Activated naive CD4-positive, alpha-beta T cell treated with anti-CD3 and anti-CD28 coated beads for 36 hours (primary cell): ENCODE measurements at places on chromosomes 11 and 22. TPM values are rescaled to one million over a fixed set of nuclear protein-coding genes. Genes with fewer than 3 reads are reported as not detected.

Gene PHF21B
- total RNA-seq: not detected

Gene TSGA10IP
- not detected for total RNA-seq

Gene KCNJ1
- total RNA-seq: not detected

Gene MS4A15
- not detected for total RNA-seq

Gene SAA4
- not detected for total RNA-seq

Gene OR6A2
- total RNA-seq: 0.05 TPM

Gene ZNF280B
- total RNA-seq: 1.7 TPM

DNA sequence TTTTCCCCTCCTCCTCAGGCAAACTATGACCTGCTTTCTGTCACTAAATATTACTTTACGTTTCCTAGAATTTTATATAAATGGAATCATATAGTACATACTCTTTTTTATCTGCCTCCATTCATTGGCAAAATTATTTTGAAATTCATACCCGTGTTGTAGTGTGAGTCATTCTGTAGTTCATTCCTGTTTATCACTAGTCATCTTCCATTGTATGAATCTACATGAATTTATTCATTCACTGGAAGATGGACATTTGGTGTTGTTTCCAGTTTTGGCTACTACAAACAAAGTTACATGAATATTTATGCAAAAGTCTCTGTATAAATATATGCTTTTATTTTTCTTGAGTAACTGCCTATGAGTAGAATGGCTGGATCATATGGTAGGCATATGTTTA, 60.7 kb upstream of the OPCML start:
- no peaks in the 10 kb centered on the region for H3K27me3 ChIP-seq
- H3K4me3 ChIP-seq: no peak overlapping the region
- H3K36me3 ChIP-seq: no peaks in the 10 kb centered on the region
- no peak for DNase-seq
- no peak overlapping the region for H3K27ac ChIP-seq

DNA sequence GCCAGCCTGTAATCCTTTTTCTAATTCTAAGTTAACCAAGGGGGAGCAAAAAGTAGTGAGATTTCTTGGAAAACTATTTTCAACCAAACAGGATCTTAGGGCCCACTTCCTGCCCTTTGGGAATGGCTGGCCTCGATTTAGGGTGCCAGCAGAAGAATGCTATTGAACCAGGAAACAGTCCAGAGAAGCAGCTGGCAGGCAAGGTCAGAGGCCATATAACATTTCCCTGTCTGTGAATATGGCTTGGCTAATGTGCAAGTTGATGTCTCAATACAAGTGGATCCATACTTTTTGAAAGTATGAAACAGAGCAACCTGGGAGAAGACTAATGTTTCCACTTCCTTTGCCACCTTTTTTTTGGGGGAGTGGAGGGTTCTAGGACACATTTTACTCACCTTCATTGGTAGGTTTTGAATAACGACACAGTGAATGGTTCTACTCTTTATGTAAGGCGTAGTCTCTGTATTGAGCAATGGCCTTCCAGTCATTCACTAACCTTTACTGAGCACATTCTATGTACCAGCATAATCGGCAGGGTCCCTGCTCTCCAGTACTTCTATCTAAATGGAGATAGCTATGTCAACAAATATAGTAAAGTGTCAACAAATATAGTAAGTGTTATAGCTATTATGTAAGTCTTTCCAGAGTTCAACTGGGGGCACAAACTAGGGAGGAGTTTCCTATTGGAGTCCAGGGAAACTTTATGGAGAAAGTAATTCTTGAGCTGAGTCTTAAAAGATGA, 34.2 kb upstream of the RRM1 start:
- H3K27ac ChIP-seq: no peak overlapping the region
- no peaks in the 10 kb centered on the region for H3K27me3 ChIP-seq
- no peak for DNase-seq
- no peak overlapping the region for H3K4me3 ChIP-seq

DNA sequence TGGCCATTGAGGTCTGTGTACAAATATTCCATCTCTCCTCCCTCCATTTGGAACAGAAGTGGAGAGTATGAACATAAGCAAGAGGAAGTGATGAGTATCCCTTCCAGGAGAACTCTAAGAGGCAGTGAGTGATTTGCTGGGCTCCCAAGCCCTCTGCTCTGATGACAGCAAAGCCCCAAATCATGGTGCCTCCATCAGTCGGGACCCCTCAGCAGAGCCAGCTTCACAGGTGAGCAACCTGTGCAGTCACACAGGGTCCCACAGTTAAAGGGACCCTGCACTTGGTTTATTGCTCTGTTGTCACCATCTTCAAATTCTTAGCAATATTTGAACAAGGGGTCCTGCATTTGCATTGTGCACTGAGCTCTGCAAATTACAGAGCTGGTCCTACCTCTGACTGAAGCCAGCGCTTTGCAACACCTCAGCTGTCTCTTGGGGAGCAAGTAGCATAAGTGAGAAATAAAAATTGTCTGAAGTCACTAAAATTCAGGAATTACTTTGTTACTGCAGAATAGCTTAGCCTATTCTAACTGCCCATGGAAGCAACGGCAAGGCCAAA, 466.4 kb downstream of the MN1 start:
- DNase-seq: no peak
- H3K4me1 ChIP-seq: no peaks in the 10 kb centered on the region
- H3K4me3 ChIP-seq: no peak overlapping the region
- no peaks in the 10 kb centered on the region for H3K36me3 ChIP-seq

- peaks cover 17% of the 10 kb centered on the region for H3K27me3 ChIP-seq
- H3K4me3 ChIP-seq: no peak overlapping the region
- peaks cover 3% of the 10 kb centered on the region for H3K4me1 ChIP-seq
- no peak overlapping the region for H3K27ac ChIP-seq
These were observed 1.9 kb downstream of the SERPING1 start for GRCh38 chr11:57599381-57599780.

DNA sequence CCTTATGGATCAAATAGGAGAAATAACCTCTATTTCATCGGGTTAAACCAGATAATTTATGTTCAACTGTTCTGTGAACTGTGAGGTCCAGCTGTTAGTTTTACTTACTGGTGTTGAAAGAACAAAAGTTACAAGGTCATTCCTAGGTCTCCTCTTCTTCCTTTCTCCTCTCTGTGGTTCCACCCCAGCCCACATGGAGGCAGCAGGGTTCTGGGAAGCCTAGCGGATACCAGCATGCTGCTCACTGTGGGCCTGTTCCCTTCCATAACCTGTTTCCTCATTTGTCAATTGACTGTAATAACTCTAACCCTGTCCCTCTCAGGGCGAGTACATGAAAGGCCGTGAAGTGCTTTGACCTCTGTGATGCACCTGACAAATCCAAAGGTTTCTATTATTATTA, 27.8 kb downstream of the RELT start:
- H3K27me3 ChIP-seq: no peaks in the 10 kb centered on the region
- H3K4me1 ChIP-seq: no peaks in the 10 kb centered on the region
- no peak overlapping the region for H3K27ac ChIP-seq

DNA sequence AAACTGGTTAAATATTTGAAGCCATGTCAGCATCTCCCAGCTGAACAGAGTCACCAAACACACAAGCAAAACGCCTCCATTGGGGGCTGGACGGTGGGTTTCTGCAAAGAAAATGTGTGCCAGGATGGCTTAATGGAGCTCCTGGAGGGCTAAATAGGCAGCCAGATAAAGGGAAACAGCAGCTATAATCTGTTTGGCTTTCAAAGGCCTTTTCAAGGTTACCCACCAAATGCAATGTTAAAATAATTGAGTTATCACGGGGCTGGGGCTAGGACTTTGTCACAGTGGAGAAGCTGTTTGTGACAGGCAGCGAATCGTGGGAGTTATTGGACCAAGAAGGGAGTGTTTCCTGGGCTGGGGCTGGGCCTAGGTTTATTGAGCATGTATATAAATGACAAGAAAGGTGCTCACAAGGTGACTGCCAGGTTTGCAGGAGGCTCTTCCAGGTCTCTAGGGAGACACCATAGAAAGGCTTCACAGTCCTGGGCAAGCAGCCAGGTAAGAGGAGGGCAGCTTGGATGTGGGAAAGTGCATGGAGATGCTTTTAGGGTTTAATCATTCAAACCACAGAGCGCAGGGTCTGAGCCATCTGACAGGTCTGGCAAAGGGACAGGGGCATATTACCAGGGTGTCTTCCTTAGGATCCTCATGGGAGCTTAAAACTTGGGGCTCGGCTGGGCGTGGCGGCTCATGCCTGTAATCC, 28.3 kb downstream of the GRIK4 start:
- H3K27ac ChIP-seq: no peak overlapping the region
- no peaks in the 10 kb centered on the region for H3K36me3 ChIP-seq
- DNase-seq: no peak
- H3K27me3 ChIP-seq: no peaks in the 10 kb centered on the region

DNA sequence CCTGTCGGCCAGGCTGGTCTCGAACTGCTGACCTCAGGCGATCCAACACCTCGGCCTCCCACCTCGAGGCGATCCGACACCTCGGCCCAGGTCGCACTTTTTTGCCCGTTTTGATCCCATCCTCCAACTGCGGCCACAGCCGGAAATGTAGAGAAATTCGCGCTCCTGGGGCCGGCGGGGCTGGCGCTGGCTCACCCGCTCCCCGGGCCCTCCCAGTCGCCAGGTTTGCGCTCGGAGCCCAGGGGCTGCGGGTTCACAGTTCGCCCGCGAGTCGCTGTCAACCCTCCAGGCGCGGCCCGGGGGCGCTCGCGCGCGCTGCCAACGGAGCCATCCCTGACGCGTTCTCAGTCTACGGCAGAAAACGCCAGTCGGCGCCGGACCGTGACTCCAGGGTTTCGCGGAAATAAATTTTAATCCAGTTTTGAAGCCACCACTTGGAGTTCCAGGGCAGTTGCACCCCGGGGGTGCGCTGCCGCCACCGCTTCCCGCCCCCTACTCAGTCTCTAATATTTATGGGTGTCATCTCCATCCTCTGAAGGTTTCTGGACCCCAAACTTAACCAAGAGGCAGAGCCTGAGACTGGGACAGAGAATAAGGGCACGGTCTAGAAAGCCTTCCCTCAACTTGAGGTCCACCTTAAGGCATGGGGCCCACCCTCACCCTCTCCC, 1.5 kb upstream of the KLHDC7B start:
- H3K36me3 ChIP-seq: peaks cover 2% of the 10 kb centered on the region
- DNase-seq: peak; percentile 92

DNA sequence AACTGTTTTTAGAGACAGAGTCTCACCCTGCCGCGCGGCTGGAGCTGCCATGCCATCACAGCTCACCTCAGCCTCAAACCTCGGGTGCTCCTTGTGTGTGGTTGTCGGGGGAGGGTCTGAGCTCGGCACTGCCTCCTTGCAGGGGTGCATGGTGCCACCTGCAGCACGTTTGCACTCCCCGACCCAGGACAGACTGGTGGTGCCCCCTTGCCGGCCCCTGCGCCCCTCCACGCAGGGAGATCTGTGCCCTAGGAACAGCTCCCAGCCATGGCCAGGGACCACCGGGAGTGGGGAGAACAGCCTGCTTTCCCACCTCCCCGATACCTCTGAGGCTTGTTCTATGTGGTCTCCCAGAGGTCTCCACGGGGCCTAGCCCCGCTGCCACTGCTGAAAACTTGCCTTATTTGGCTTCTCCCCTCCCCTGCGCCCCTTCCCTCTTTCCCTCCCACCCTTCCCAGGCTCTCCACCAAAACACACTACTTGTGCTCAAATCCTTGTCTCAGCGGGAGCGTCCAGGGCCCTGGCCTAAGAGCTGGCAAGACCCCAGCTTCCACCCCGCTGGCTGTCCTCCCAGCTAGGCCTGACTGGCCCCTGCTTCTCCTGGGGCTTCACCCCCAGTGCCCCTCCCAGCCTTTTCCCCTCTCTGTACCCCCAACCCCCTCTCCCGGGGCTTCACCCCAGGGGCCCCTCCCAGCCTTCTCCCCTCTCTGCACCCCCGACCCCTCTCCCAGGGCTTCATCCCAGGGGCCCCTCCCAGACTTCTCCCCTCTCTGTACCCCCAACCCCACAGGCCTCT, 13.4 kb upstream of the TPCN2 start:
- no peak overlapping the region for H3K27ac ChIP-seq
- no peak for DNase-seq
- peaks cover 3% of the 10 kb centered on the region for H3K27me3 ChIP-seq
- H3K4me3 ChIP-seq: no peak overlapping the region
- H3K36me3 ChIP-seq: no peaks in the 10 kb centered on the region

- H3K4me1 ChIP-seq: peaks cover 49% of the 10 kb centered on the region
- DNase-seq: no peak
- no peak overlapping the region for H3K27ac ChIP-seq
- H3K4me3 ChIP-seq: no peak overlapping the region
- no peaks in the 10 kb centered on the region for H3K36me3 ChIP-seq
- H3K27me3 ChIP-seq: no peaks in the 10 kb centered on the region
These were observed 48.8 kb upstream of the CD44 start for GRCh38 chr11:35090125-35090524.

DNA sequence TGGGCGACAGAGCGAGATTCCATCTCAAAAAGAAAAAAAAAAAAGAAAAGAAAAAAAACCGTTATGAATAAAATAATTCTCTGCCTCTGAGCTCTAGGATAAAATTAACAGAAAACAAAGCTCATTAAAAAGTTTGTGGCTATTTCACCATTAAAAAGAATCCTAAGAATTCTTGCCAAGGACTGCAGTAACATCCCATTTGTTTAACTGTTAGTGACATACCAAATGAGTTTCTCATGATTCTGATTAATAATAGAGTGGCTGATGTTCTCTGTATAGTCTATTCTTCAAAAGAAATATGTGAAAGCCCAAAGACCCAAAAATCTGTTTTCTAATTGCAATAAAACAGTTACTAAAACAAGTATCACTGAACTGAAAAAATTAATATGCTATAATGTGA, 19.7 kb downstream of the CLNS1A start:
- peaks cover 26% of the 10 kb centered on the region for H3K36me3 ChIP-seq
- H3K27ac ChIP-seq: no peak overlapping the region
- DNase-seq: no peak
- H3K27me3 ChIP-seq: no peaks in the 10 kb centered on the region
- H3K4me3 ChIP-seq: no peak overlapping the region

DNA sequence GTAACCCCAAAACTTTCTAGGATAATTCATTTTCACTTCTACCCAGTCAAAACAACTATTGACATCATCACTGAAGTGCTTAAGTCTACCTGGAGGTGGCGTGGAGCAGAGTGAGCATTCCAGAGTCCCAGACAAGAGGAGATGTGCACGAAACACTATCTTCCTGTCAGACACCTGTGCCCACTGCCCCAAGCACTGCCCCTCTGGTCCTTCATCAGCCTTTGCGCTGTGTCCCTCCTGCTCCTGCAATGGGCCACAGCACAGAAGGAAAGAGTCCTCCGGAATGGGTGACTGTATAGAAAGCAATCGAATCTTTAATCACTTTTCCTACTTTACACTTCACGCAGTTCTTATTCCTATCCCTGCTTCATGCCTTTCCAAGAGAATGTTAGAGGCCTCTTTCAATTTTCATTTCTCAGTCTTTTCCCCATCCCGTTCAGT, 512 bp upstream of the GRIA4 start:
- H3K4me1 ChIP-seq: peaks cover 20% of the 10 kb centered on the region
- no peak overlapping the region for H3K27ac ChIP-seq
- H3K36me3 ChIP-seq: no peaks in the 10 kb centered on the region
- peak; percentile 28 for DNase-seq
- H3K4me3 ChIP-seq: no peak overlapping the region
- peaks cover 54% of the 10 kb centered on the region for H3K27me3 ChIP-seq

- H3K4me1 ChIP-seq: peaks cover 8% of the 10 kb centered on the region
These were observed 19.8 kb downstream of the IL2RB start for GRCh38 chr22:37129866-37130441.
